ENCODE measurements at places on chromosomes 16 and 17. TPM values are rescaled to one million over a fixed set of nuclear protein-coding genes. Genes with fewer than 3 reads are reported as not detected.

Gene RNF222
- not detected for total RNA-seq

Gene FSCN2
- total RNA-seq, result not detected

Gene ABCA10
- 1.1 TPM for total RNA-seq

Gene TEX19
- not detected for total RNA-seq

Gene SCGB1C2
- not detected for total RNA-seq

Gene ABCC6
- total RNA-seq, result 1.4 TPM

Gene SLC9A5
- 0.30 TPM for total RNA-seq

Gene ADGRG1
- 12.3 TPM for total RNA-seq

Gene PRSS53
- total RNA-seq, result 0.32 TPM

Gene HAPSTR1
- total RNA-seq, result 64.3 TPM

Gene ZP2
- not detected for total RNA-seq

Gene GLG1
- total RNA-seq, result 82.5 TPM

Gene TBX2
- 0.32 TPM for total RNA-seq

Gene PDILT
- total RNA-seq, result not detected

Data from epithelial cell of umbilical artery (primary cell).